Foreskin melanocyte (primary cell): ENCODE measurements at places on chromosomes 11 and 22.
A peak's percentile ranks its signal among the peaks of the same experiment; 100 is the strongest.

- DNase-seq, result no peak
These were observed 123.7 kb upstream of the NECTIN1 start for GRCh38 chr11:119852741-119853140.

DNA sequence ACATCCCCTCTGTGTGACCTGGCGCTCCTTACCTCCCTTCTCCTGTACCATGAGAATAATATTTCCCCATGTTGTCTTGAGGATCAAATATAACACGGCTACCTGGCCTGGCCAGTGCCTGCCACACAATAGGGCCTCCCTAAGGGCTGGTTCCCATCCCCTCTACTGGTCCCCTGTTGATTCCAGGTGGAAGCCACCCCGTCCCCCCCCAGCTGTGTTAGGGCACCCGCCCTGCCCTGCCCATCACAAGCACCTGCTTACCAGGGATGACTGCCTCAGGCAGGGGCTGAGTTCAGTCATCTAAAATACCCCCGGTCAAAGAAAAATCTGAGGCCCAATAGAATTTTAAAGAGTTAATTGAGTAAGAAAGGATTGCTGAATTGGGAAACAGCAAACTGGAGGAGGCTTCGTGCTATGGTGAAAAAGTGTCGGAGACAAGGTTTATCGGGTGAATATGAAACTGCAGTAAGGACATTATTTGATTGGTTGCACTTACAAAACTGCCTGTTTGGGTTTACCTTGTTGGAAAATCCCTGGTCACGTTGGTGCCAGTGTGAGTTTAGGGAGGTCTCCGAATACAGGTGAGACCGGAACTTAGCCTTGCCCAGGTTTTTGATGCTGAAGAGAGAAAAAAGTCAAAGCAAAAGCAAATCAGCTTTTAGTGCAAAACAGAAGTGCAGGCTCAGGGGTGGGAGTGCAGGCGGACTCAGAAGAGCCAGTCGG lies 5.2 kb downstream of the APOL1 start:
- no peak for DNase-seq

DNA sequence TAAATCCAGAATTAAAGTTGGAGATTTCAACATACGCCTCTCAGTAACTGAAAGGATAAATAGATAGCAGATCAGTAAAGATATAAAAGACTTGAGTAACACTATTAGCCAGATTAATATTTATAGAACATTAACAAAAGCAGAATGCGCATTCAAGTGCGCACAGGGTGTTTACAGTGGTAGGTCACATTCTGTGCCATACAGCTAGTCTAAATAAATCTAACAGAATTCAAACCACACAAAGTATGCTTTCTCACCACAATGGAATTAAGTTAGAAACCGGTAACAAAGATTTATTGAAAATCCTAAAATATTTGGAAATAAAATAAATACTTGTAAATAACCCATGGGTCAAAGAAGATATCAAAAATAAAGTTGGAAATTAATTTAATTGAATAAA lies 341.0 kb downstream of the DYNC2H1 start:
- no peak for DNase-seq

- DNase-seq, result peak; percentile 44
These were observed at the start of gene PVALB for GRCh38 chr22:36816636-36817524. Gene PVALB (minus strand): TSS chr22:36817035. CDS start chr22:36817005, 30 bp downstream.

- DNase-seq, result no peak
These were observed 86.4 kb downstream of the GDPD4 start for GRCh38 chr11:77215106-77215505.

DNA sequence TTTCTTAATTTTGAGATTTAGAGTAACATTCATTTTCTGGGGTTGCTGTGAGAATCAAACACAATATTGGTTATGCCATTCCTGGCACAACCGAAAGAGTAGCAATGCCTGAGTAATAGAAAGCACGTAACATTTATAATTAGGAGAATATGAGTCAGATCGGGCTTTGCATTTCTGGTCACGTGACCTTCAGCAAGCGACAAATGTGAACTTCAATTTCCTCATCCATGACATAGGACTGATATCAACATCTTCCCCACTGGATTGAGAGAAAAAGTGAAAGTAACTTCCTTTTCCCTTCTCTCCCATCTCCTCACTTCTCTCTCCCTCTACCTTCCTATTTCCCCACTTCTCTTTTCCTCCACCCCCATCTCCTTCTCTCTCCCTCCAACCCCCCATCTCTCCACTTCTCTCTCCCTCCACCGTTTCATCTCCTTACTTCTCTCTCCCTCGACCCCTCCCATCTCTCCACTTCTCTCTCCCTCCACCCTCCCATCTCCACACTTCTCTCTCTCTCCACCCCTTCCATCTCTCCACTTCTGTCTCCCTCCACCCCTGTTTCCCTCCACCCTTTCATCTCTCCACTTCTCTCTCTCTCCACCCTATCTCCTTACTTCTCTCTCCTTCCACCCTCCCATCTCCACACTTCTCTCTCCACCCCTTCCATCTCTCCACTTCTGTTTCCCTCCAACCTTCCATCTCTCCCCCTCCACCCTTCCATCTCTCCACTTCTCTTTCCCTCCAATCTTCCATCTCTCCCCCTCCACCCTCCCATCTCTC lies 33.5 kb upstream of the CAT start:
- no peak for DNase-seq

GRCh38 chr11:41866525-41866924 lies 407.1 kb upstream of the LRRC4C start:
- no peak for DNase-seq

- peak; percentile 64 for DNase-seq
These were observed 55.4 kb downstream of the HSD17B12 start for GRCh38 chr11:43735961-43736360.

- DNase-seq, result no peak
These were observed 1078.6 kb downstream of the LRRC4C start for GRCh38 chr11:40380835-40381234.

DNA sequence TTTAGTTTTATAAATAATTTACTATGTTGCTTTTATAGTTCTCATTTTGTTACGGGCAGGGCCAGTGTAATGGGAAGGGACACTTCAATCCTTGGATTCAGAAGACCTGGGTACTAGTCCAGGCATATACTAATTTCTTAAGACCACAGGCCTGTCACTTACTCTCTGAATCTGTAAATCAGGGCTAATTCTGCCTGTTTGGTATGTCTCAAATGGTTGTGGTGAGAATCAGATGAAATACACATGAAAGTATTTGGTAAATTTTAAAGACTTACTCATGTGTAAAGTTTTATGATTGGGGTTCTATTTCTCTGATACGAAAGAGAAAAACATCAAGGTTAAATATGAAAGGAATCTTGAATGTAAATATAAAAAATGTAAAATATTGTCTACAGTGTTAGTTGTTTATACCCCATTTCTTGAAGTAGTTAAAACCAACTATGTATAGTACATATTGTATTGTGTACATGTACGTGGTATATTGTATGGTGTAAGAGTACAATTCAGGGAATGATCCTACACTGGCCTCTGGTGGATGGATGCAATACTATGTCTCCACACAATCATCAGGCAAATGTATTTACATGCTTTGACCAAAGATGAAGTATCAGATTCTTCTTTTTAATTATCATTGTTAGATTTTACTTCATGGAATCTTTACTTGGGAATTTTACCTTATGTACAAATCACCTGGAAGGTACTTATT lies 24.5 kb upstream of the RAG2 start:
- DNase-seq, result peak; percentile 39

DNA sequence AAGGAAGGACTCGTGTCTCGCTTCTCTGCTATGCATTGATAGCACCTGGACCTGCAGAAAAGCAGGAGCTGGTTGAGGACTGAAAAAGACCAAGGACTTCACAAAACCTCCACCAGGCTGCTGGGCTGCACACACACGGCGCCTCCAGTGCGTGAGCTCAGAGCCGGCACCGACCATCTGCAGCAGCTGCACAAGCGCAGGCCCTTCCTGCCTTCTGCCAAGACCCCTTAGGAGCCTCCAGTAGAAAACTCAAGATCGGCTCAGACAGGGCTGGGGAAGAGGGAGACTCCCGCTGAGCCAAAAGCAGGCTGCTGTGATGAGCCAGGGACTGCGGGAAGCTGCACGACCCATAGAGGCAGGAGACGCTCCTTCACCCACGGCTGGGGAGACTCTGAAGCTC lies 70.9 kb downstream of the PHF21B start:
- DNase-seq, result no peak

DNA sequence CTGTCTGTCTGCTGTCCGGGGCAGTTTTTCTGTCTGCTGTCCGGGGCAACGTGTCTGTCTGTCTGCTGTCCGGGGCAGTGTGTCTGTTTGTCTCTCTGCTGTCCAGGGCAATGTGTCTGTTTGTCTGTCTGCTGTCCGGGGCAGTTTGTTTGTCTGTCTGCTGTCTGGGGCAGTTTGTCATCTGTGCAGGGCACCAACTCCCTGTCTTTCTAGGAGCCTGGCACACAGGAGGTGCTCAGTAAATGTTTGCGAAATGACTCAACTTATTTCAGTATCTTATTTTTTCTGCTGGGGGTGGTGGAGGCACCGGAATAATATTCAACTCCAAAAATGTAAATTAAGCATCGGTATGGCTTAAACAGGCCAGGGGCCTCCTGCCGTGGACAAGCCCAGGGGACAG lies 12.0 kb upstream of the TTLL12 start:
- DNase-seq, result no peak
